ENCODE measurements at places on chromosomes 12 and 14.

GRCh38 chr14:24399447-24399822, 632 bp downstream of the NYNRIN start:
- DNase-seq: no peak

DNA sequence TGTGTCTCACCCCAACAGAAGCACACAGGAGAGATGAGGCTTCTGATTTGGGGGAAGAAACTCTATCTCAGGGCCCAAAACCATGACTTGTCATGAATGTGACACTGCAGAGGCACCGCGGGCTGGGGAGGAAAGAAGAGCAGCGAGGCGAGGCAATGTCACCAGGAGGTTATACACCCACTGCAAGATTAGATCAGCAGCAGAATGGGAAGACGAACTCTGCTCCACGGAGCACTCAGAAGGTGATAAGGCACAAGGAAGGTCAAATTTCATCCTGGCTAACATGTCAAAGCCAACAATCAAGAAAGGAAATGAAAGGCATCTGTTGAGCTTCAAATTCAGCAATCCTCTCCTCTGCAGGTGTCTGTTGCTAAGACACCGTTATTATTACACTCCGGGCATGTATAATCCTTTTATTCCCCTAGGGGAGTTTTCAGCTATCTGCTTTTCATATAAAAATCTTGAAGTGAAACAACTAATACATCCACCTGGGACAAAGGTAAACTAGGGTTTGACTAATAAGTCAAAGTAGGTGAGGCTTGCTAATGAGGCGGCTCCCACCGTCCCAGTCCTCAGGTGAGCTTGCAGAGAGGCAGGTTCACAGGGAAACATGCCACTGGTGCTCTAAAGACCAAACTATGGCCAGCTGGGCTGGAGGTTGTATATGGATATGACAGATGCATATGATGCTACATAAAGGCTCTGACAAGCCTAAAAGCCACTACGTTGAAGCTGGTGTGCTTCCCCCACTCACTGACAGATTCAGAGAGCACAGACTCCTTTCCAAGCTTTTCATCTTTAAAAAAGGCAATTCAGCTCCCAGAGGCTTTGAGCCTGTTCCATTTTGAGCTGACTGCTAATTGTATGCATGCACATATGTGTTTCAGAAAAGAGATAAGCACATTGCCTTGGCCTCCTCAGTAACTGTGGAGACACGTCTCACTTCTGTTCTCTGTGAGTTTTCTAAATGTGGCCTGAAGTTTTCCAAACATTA, 221.2 kb downstream of the NELL2 start:
- no peak for DNase-seq

DNA sequence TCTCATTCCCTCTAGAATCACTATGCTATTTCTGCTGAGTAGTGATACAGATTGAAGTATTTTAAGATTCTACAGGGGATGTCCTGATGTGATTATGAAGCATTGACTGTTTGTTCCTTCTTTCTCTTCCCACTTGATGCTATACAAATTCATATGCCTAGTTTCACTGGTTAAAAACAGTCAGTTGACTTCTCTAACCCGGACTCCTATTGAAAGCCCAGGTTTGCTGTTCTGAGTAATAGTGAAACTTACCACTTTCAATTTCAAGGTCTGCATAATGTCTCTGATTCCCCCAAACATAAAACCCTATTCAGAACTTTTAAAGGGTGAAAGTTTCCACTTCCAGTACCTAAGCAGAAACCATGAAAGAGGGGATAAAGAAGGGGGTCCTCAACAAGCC, 117.7 kb upstream of the RPL10L start:
- DNase-seq: no peak

GRCh38 chr12:46555406-46555852, 182.9 kb upstream of the SLC38A2 start:
- no peak for DNase-seq

- no peak for DNase-seq
These were observed 9.9 kb downstream of the ZNF410 start for GRCh38 chr14:73896521-73896920.

GRCh38 chr12:131001493-131001892, 47.8 kb downstream of the ADGRD1 start:
- no peak for DNase-seq

GRCh38 chr12:1474574-1475153, 119.7 kb downstream of the FBXL14 start:
- DNase-seq: no peak

DNA sequence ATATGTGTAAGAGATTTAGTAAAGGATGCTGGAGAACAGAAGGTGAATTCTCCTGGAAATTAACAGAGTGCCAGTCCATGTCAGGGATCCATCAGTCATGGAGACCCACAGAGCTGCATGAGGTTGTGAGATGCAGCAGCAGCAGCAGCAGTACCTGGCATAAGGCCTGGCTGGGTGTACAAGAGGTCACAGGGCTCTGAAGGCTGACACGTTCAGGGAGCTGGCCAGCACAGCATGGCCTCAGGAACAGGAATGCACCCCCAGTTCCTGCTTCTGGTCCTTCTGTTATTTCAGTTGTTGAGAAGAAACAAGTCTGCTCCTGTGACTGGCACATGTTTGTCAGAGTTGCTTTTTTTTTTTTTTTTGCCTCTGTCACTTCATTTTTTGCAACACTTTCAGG, 210.8 kb downstream of the CNTN1 start:
- no peak for DNase-seq

- no peak for DNase-seq
These were observed 49.2 kb upstream of the LYZ start for GRCh38 chr12:69298947-69299346.

DNA sequence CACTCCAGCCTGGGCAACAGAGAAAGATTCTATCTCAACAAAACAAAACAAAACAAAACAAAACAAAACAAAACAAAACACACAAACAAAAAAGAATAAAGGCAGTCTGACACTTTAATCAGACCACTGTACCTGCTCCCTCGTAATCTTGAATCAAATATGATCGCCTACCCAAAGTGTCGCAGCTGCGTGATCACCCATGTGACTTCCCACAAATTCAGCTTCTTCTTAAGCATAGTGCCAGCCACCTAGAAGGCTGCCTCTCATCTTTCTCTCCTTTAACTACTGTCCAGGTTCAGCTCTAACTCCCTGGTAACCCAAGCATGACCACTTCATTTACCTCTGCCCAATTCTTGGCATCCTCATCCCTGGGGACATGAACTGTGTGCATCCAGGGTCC, 37.4 kb downstream of the FMNL3 start:
- DNase-seq: no peak

GRCh38 chr12:111842556-111843396, 748 bp downstream of the MAPKAPK5 start:
- no peak for DNase-seq

- no peak for DNase-seq
These were observed 130.9 kb upstream of the PLEKHA5 start for GRCh38 chr12:18998343-18999261.

DNA sequence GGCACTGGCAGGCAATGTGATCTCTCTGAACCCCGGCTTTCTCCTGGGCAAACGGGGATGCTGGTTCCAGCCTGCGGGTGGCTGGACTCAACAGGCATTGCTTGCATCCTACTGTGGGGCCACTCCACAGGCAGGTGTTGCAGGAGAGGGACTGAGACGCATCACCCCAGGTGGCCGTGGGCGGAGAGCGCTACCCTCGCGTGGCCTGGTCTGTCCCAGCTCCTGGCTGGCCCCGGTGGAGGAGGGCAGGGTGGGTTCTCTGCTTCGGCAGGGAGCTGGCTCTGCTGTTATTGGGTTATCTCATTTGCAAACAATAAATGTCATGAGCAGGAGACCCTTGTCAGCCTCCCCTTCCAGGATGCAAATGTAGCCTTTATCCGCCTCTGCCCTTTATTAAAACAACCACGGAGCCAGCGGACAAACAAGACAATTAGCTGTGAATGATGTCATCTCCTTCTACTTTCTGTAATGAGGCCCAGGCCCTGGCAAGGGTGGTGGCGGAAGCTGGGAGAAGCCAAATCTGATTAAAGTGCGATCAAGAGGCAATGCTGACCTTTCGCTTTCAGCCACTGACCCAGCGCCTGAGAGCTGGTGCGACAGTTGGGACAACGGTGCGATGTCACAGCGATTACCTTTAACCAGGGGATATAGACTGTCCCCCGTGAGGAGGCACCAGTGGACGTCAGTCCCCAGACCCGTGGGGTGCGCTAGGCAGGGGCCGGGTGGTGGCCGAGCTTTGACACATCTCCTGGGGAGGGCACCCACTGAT, 161.8 kb downstream of the KIF26A start:
- no peak for DNase-seq

DNA sequence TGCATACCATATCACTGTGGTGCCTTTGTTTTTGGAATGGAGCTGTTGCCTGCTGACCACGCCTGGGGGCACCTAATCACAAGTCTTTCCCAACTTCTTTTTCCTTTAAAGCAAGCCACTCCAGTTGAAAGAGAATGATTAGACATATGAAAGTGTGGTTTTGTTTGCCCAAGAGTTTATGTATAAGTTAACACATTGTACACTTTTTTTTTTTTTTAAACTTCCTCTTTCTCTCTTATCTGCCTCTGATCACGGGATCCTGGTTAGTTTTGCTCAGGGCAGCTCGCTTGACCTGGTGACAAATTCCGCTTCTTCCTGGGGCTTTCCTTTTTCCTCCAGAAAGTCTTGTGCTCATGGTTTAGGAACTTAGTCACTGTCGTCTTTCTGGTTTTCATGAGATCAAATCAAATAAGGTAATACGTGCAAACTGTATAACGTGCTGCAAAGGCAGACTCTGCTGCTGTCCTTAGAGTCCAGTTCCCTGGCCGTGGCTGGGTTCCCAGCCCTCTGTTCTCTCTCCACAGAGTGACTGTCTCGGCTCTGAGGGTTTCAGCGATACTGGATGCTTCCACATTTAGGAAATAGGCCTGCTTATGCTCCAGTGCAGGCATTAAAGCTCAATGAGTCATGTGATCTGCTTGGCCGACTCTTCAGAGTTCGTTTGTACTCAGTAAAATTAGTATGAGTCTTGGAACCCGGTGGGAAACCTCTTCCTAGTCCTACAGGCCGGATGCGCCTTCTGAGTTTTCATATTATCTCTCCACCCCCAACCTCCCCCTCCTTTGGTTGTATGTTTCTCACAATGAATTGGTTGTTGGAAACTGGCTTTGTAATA, 15.2 kb downstream of the RASSF3 start:
- DNase-seq: no peak

DNA sequence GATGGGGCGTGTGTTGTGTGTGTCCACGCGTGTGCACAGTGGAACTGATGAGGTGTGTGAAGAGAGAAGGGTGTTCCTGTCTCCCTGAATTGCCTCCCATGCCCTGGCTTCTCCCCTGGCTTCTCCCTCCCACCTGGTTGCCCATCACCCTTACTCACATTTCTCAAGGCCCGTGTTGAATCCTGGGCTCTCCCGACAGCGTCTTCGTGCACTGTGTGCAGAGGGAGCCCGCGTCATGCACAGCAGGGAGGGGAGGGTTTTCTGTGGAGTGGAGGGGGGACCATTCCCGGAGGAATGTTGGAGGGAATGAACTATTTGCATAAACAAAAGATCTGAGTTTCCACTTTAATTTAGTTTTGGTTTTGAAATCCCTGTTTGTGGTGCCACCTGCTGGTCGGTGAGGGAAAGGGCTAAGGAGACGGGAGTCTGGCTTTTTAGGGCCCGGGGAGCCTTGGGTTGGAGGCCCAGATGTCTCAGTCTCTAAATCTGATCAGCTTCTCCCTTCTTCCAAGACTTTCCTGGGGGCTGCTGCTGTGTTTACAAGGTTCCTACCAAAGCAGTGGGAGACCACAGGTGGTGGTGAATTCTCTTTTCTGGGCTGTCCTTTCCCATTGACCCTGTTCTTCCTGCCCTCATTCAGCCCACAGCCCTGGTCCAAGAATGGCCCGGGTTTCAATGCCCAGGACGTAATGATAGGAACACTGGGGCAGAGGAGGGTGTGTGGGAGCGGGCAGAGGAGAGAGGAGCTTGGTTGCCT, at the start of gene C1R:
TSS of gene C1R (minus strand) at position 217 of the 757 bp plus-strand sequence. CDS start at position 160, 57 bp downstream.
- peak; percentile 37 for DNase-seq

- DNase-seq: no peak
These were observed 81.9 kb downstream of the NINJ2 start for GRCh38 chr12:581321-581720.

GRCh38 chr12:121288158-121288845, 8.2 kb downstream of the CAMKK2 start:
- DNase-seq: no peak

GRCh38 chr12:112447106-112447505, 28.4 kb downstream of the PTPN11 start:
- DNase-seq: no peak

- DNase-seq: no peak
These were observed 8.7 kb upstream of the SMUG1 start for GRCh38 chr12:54197431-54197909.

DNA sequence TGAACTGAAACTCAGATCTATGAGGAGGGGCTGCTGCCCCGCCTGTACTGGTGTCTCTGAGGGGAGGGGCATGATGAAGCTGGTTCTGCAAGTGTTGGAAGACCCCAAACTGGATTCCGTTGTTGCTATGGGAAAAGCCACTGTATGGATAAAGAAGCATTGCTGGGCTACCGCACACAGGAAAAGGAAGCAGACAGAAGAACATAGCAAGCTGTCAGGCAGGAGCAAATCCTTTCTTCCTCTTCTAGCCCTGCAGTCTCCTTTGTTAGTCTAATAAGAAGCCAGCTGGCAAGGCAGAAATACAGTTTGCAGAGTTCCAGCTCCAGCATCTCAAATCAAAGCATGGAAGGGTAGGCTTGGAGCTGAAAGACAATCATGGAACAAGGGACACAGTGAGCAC, 26.3 kb upstream of the NR1H4 start:
- DNase-seq: no peak

DNA sequence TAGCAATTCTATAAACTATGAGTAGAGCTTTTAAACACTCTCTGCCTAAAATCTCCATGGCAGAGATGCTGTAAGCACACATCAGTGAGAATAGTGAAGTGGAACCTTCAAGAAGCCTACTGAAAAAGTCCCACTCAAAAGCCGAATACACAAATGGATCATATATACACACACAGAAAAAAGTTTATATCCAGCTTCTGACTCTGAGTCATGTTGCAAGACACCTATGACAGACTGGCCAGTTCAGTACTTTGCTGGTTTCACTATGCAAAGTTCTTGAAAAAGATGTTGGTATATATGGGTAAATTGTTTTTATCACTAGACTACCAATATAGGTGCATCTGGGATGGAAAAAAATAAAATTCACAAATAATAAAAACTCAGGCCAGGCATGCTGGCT, 126.1 kb downstream of the KCNK10 start:
- DNase-seq: no peak

DNA sequence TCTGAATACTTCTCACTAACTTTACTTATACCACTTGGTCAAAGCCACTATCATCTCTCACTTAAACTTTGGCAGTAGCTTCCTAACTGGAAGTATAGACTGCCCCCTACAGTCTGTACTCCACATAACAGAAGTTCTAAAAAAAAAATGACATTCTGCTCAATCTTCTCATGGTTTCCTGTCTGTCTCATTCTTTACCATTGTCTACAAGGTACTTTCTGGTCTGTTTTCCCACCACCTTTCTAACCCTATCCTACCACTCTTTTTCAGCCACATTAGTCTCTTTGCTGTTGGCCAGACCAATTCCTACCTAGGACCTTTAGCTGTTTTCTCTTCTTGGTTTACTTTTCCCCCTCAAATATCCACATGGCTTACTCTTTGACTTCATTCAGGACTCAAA, 14.7 kb downstream of the CPSF6 start:
- no peak for DNase-seq
